ENCODE measurements at places on chromosomes 13 and 19.

GRCh38 chr13:42649831-42650230 is 75.9 kb downstream of the TNFSF11 start:
- no peak for ATAC-seq

- peak; percentile 88 for ATAC-seq
Measured at GRCh38 chr19:8505680-8506401, 3.4 kb upstream of the PRAM1 start.

- ATAC-seq = no peak
Measured at GRCh38 chr19:7258041-7258839, 36.0 kb downstream of the INSR start.

- ATAC-seq = no peak
Measured at GRCh38 chr19:58366585-58367430, 4.3 kb upstream of the ZNF497 start.

- no peak for ATAC-seq
Measured at GRCh38 chr19:2796659-2797266, 11.5 kb downstream of the THOP1 start.

DNA sequence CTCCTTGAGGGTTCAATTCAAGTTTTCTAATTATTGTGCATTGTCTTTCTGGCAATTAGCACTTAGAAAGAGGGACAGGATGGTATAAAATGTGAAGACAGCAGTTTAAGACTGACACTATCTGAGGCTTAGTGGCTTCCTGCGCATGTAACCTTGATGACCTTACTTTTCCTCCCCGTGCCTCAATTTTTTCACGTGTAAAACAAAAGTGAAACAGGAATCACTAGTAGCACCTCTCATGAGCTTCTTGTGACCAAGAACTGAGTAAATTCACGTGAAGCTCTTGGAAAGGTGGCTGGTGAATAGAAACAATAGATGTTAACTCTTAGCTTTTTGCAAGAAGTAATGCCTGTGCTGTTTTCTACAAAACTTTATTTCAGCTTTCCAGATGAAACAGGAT is 233.9 kb downstream of the LMO7 start:
- ATAC-seq = no peak

- no peak for ATAC-seq
Measured at GRCh38 chr19:56699552-56699951, 28.0 kb upstream of the ZNF835 start.

DNA sequence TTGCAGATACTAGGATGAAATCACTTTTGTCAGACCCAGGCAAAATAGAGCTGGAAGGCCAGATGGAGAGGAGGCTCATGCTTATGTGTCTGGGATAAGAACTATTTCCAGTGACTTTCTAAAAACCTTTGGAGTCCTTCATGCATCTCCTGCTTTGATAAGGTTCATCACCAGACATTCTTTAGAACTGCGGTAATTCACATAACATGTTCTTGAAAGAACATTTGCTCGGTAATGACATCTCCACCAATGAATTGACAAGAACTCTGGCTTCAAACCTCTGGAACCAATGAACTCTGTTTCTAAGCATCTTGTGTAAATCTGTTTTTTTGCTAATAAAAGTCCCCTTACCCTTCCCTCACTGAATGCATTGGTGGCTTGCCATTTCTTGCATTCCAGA is 112.0 kb upstream of the KL start:
- ATAC-seq = no peak

DNA sequence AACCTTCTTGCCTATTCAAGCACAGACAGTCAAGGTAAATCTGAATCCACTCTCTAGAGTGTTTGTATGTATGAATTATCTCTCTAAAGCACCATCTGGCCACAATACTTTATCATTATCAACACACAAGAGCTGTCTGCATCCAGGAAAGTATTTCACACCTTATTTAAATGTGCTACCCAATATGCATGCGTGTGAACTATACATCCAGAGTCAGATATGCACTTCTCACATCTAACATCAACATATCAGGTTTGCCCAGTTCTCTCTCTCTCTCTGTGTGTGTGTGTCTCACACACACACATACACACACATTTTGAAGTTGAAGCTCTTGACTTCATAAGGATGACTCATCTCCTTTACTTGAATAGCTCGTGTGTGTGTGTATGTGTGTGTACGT is 697.5 kb upstream of the PCDH20 start:
- ATAC-seq = no peak

DNA sequence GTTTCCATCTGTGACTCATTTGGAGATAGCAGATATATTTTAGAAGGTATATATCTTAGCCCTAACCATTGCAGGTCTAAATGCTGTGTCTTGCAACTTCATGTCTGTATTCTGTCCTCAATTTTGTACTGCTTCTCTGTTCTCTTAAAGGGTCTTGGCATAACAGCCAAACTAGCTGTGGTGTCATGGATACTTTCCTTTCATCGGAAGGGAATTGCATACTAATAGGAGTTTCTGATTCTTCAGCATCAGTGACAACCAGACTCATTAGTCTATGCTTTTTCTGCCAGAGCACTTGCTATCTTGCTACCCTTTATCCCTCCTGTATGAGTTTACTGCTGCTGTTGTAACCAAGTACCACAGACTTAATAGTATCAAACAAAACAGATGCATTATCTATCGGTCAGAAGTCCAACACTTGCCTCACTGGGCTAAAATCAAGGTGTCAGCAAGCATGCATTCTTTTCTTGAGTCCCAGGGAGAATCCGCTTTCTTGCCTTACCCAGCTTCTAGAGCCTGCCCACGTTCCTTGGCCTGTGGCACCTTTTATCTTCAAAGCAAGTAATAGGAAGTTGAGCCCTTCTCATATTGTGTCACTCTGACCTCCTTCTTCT is 253.1 kb downstream of the HS6ST3 start:
- no peak for ATAC-seq

DNA sequence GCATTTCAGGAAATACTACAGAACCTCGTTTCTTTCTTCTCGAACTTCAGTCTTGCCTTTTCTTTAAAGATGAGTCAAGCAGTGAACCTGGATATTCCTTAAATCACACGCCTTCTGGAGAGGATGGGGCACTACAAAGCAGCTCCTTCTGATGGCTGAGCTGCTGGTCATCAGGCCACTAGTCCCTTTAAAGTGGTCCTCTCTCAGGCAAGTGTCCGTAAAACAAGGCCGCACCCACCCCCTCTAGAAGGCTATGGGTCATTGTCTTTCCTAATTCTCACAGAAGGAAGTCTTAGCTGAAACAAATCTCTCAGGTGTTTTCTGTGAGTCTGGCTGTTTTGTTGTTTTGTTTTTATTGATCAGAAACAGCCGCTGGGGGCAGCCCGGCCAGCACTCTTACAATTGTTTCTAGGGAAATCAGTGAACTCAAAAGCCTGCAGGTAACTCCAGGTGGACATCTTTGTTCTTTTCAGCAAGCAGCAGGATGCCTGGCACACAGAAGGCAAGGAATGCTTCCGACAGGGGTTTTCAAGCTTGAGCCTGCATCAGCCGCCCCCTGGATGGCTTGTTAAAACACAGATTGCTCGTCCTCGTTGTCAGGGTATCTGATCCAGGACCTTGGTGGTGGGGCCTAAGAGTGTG is 45.4 kb downstream of the MBNL2 start:
- ATAC-seq = no peak

DNA sequence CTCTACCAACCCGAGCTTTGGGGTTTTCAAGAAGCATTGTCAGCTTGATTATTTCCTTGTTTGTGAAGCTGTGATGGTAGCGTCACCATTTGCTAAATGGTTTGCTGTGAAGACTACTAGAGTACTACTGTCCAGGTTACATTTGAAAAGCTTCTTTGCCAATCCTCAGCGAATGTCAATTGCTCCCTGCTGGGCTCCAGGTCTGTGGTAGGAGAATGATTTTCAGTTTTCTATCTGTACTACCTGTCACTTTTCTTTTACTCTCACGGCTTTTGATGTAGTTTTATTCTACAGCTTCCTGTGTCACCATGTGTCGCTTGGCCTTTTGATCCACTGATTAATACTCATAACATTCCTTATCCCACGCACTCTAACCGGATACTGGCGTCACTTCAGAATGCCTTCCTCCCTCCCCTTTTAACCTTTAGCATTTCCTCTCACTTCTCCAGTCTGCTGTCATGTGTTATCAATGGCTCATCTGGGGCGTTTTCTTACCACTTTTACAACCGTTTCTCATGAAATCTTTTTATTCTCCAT is 7.5 kb upstream of the GPR183 start:
- no peak for ATAC-seq

GRCh38 chr13:75818179-75818967 is 182.2 kb downstream of the LMO7 start:
- no peak for ATAC-seq

DNA sequence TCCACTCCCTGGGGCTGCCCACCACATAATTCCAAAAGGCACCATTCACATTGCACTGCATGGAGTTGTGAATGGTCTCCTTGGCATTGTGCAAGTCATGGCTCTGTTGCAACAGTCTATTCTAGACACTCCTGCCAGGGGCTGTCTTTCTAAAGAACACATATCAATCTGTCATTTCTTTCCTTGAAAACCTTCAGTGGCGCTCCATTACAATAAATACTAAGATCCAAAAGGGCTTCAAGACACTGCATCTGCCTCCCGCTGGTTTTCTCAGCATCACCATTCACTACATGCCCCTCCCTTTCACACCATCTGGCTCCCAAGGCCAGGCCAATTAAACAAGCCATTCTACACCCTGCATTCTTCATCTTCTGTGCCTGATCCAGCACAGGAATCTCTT is 32.2 kb upstream of the TM9SF2 start:
- ATAC-seq = no peak

DNA sequence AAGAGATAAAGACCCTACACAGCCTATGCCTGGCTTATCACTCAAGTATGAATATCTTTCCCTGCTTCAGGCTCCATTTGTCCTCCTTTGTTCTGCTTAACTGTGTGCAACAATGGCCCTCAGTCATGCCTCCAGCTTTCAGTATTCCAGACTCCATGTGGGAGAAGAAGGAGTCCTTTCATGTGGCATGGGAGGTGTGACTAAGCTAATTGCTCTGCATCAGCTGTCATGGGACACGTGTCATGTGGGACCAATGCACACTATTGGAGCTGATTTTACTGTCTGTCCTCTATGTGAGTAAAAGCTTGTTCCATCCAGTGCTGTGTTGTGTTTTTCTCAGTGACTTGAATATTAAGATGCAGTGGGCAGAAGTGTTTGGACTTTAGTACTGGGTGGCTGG is 1198.3 kb downstream of the OLFM4 start:
- no peak for ATAC-seq

DNA sequence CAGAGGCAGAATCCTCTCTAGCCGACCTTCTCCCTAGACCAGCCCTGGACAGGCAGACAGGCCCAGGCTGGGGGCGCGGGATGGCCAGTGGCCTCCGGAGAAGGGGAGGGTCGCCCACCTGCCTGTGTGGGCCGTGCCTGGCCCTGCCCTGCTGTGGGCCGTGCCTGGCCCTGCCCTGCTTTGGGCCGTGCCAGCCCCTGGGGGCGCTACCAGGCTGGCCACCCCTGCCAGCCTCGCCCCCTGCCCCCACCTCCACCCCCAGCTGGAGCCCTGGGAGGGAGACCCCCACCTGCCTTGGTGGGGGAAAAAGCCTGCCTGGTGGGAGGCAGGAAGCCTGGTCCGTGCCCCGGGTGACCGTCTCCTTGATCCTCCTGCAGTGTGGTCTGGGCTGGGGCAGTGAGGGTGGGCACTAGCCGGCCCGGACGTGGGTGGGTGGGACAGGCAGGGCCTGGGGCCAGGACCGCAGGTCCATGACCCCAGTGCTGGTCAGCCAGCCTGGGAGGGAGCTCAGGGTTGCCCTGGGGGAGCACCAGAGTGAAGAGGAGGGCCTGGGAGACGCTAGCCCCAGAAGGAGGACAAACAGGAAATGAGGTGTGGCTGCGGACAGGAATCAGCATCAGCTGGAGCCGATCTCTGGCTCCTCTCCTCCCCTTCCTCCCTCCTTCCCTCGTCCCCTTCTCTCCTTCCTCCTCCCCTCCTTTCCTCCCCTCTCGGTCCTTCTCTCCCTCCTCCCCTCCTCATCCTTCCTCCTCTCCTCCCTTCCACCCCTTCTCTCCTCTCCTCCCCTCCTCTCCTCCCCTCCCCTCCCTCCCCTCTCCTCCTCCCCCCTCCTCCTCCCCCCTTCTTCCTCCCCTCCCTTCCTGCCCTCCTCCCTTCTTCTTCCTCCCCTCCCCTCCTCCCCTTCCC is 5.1 kb upstream of the MKNK2 start:
- ATAC-seq = peak; percentile 62

GRCh38 chr13:67221630-67222226 is 8.4 kb downstream of the PCDH9 start:
- no peak for ATAC-seq

DNA sequence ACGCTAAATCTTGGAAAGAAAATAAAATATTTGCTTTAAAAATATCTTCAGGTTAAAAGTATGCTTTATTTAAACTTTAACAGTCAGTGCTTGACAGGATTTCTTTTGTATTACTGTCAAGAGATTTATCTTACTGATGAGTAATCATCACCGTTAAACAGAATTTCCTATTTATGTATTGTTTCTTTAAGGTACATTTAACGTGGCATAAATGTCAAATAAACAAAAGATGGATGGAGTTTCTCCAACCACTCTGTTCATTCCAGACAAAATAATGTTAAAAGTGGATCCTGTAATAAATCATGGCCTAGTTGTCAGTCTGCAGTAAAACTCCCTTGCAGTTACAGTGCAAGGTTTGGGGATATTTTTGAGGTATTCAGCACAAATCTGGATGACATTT is 298.3 kb downstream of the DIAPH3 start:
- ATAC-seq = no peak
